Renal cortex interstitium (tissue), 15 donors: ENCODE measurements at places on chromosomes 2 and 18. TPM values are rescaled to one million over a fixed set of nuclear protein-coding genes. Genes with fewer than 3 reads are reported as not detected.

DNA sequence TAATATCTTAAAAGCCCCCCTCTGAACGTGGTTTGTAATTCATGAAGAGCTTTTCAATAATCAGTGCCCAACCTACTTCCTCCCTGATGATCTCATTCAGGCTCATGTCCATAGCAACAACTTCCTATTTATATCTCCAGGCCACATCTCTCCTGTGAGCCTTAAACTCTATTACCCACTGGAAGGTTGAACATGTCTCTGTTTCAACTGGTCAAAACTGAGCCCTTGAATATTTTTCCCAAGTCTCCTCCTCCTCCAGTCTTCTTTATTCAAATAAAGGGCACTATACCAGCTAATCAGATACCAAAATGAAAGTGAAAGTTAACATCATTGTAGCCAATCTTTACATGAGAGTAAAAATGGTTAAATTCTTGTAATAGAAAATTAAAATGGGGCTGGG lies 63.7 kb upstream of the ITGA4 start:
- no peak for DNase-seq

GRCh38 chr2:199704358-199705238 lies 146.4 kb downstream of the FTCDNL1 start:
- DNase-seq: no peak

DNA sequence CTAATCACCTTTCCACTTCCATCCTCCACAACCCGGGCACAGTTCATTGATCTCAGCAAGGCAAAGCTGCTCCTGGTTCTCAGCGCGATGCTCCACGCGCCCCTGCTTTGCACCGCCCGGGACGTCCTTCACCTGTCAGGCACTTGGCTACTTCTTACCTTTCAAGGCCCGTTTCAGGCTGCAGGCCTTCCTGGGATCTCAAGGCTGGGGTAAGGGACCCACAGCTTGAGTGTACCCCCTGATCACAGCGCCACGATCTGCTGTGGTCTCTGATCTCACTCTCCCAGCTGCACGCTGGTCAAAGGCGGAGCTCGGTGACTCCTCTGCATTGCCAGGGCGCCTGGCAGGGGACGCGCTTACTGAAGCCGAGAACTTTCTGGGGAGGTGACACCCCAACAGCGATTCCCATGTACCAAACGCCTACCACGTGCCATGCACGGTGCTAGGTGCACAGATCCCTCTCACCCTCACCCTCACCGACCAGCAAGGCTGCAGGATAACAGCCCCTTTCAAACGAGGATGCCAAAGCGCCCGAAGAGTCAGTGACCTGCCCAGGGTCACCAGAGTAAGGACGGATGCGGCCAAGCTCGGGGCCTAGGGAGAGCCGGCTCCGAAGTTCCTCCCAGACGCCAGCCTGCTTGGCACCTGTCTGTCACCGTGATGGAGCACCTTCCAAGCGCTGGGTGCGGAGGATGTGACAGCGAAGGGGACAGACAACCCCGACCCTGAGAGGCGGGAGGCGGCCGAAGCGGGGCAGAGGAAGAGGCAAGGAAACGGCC lies 818 bp downstream of the ITGB1BP1 start:
- no peak for DNase-seq

DNA sequence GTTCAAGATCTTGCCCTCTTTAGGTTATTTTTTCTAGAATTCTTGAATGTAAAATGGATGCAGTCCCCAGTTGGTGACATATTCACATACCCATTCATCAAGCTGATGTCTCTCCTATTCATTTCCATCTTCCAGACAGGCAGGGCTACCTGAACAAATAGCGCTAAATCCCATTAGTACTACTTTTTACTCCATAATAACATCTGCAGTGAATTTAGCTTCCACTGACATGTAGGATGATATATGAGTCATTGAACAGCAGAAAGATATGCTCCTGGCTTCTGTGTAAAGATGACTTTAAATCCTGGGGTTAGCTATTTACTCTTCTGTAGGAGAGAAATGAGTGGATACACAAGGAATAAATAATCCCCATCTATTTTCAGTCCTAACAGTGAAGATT lies 194.7 kb downstream of the RND3 start:
- DNase-seq: no peak

DNA sequence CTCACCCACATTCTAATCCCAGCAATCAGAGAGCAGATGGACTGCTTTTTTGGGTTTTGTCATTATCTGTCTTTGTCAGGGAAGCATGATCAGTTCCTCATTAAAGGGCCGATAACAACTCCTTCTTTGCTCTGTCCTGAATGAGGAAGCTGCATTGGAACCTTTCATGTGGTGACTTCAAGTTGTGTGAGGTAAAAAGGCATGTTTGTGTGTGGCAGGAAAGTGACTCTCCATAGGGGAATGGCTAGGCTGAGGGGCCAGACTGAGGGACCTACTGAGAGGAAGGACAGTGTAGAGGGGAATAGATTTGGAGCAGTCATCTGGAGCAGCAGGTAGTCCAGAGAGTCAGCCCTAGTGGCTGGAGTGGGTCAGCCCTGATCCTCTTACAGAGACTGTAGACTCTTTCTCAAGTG lies 23.6 kb upstream of the LRRTM1 start:
- no peak for DNase-seq

- no peak for DNase-seq
These were observed 26.0 kb downstream of the CROCC2 start for GRCh38 chr2:240932001-240932723.

DNA sequence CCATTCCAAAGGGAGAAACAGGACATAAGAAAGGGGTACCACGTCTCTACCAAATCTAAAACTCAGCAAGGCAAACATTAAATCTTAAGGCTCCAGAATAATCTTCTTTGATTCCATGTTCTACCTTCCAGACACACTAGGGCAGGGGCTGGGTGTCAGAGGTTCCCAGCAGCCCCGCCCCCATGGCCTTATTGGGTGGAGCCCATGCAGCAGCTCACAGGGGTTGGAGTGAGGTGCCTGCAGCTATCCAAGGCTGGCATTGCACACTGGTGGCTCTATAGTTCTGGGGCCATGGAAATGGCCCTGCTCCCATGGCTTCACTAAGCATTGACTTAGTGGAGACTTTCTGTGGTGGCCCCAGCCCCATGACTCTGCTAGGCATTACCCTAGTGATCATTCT lies 14.9 kb upstream of the OSR1 start:
- DNase-seq: no peak

DNA sequence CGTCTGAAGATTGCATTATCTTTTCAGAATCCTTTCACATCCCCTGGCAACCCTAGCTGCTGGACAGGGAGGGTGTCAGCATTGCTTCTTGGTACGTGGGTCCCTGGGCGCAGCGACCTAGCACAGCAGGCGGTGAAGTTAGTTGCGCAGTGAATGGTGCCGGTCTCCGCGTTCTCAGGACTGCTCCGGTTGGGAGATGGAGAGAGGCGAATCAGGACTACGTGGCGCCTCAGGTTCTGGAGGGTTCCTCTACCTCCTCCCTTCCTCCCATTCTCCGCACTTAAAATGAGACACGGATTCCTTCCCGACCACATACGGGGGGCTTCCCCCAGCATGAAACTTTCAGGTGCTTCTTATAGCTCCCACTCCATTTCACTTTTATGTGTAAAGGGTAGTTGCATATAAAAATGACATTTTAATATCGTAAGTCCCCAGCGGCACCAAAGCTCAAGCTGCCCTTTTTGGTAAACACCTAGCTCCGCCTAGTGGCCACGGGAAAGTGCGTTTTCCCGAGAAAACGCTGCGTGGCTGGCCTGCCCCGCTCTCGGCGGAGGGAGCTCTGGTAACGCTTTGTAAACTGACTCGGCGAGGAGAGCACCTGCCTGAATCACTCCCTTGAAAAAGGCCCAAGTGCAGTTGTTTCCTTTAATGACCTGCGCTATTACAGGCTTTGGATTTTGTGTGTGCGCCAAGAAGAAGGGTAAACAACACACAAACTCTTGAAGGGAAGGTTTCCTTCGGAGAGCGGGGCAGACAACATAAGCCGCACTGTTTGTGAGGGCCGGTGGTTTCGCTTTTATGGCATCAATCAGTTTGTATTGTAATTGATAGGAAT lies 32.9 kb upstream of the INHBB start:
- peak; percentile 78 for DNase-seq

DNA sequence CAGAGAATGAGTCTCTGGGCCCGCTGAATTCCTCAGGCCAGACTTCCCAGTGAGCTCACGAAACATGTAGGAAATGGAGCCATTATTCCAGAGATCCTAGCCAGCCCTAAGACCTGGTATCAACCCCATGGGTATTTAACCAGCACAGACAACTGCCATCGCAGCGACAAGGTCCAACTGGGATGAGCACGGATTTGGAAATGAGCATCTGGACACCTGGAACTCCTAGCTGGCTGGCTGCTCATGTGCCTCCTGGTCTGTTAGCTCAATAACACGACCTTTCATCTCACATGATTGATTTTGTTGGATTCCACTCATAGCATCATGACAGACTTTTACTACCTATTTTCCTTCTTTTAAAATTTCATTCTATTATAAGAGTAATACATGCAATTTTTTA lies 51.0 kb downstream of the POU3F3 start:
- DNase-seq: no peak

DNA sequence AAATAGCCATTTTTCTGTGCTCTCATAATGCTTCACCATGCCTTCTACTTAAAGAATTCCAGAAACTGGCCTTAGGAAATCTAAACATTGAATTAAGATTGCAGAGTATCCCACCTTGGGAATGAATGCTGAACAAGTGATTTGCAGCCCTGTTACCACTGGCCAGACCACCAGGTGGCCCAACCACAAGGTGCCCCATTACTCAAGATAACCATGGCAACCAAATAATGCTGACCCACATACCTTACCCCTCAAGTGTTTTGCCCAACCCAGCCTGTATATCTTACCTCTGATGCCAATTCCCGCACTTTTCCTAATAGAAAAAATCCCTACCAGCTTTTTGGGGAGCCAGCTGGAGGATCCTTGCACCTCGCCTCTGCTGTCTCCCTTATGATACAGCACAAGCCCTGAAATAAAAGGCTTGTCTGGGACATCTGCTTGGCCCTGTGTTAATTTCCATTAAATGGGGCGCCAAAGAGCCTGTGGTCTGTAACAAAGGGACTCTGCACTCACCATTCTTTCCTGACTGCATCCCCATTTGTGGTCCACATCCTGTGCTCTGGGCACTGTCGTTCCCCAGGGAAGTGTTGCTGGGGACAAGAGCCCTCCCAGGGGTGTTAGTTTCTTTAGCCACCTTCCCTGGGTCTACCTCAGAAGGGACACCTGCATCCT lies 17.3 kb upstream of the KCNF1 start:
- DNase-seq: no peak

The C2orf15 gene
- polyA plus RNA-seq: 9.9 TPM

The AKAIN1 gene
- not detected for polyA plus RNA-seq

The TSPYL6 gene
- not detected for polyA plus RNA-seq

The LOXL3 gene
- polyA plus RNA-seq: 11.0 TPM

The SKA1 gene
- polyA plus RNA-seq: 5.8 TPM
